Renal pelvis (tissue), 12 donors: ENCODE measurements at places on chromosomes 3 and 15. TPM values are rescaled to one million over a fixed set of nuclear protein-coding genes. Genes with fewer than 3 reads are reported as not detected.

The SUSD5 gene
- 3.8 TPM for polyA plus RNA-seq

The PRR23A gene
- not detected for polyA plus RNA-seq

The ZBBX gene
- 3.1 TPM for polyA plus RNA-seq

The ARRDC4 gene
- 31.1 TPM for polyA plus RNA-seq

The OR5K2 gene
- polyA plus RNA-seq, result 0.41 TPM

The TRANK1 gene
- polyA plus RNA-seq, result 7.9 TPM

The SLC28A1 gene
- polyA plus RNA-seq, result 7.7 TPM

The HTD2 gene
- 12.2 TPM for polyA plus RNA-seq

The TTLL13 gene
- not detected for polyA plus RNA-seq

The TMEM212 gene
- 0.30 TPM for polyA plus RNA-seq

The MAPK6 gene
- 37.2 TPM for polyA plus RNA-seq

The CMTM7 gene
- polyA plus RNA-seq, result 49.1 TPM

The OGG1 gene
- polyA plus RNA-seq, result 84.8 TPM

The ZNF660 gene
- 10.0 TPM for polyA plus RNA-seq

The IL17RD gene
- polyA plus RNA-seq, result 53.1 TPM

The GP5 gene
- polyA plus RNA-seq, result 0.71 TPM

The CFAP100 gene
- polyA plus RNA-seq, result 1.7 TPM
